ENCODE measurements at places on chromosomes 3 and 15. TPM values are rescaled to one million over a fixed set of nuclear protein-coding genes. Genes with fewer than 3 reads are reported as not detected.

Gene GOLGA8M
- total RNA-seq: not detected

Gene ECT2
- total RNA-seq: 73.8 TPM

Gene LRRK1
- total RNA-seq: 21.0 TPM

Gene PCLAF
- total RNA-seq: 145 TPM

Data from A549 treated with ZK216348 at 1 μM for 4 hours (cell line).